Neuronal stem cell (in vitro differentiated cells): ENCODE measurements at places on chromosomes 5 and 9.
A peak's percentile ranks its signal among the peaks of the same experiment; 100 is the strongest.

- peak overlapping the region; percentile 0 for H3K27ac ChIP-seq
- H3K27me3 ChIP-seq: no peaks in the 10 kb centered on the region
- peaks cover 20% of the 10 kb centered on the region for H3K4me1 ChIP-seq
These were observed 5.3 kb downstream of the ANKS6 start for GRCh38 chr9:98790842-98791607.

DNA sequence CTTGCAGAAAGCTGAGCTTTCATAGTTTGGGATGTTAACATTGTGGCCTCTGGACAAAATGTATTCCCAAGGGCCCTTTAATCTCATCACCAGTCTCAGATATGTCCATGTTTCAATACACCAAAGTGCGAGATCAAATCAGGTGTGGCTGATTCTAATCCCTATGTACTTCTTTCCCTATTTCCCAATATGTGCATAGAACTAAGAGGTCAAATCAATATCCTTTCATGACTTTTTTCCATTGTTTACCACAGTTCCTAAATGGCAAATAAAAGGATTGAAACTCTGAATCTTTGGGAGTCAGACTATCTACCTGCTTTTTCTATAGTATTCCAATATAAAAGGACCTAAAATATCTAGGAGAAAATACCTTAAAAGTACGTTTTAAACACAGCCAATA is 105.0 kb downstream of the FBXO38 start:
- H3K36me3 ChIP-seq: no peaks in the 10 kb centered on the region
- no peaks in the 10 kb centered on the region for H3K27me3 ChIP-seq
- no peak for DNase-seq
- no peak overlapping the region for H3K27ac ChIP-seq

DNA sequence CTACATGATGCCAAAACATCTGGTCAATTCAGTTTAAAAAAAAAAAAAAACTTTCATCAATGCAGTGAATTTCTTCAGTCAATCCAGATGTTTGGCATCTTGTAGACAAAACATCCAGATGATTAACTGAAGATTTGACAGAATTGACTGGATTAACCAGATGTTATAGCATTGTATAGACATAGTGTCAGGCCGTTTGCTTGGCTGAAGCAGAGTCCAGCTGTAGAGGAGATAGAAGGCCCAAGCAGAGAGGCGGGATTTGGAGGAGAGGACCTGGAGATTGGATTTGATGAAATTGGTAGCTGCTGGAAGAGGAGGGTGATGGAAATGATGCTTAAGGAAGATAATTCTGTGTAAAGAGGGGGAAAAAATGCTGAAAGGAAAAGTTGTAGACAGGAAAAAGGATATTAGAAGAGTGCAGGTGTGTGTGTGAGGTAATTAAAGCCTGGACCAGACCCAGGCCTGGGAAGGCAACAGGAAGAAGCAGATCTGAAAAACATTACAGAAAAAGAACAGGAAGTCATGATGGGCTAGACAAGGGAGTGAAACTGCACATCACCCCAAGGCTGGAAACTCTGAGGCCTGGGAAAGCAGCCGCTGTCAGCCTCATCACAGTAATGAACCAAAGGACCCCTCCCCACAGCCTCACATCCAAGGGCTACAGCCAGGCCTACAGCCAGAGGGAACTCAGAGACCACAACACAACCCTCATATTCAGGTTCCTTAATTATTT is 258.3 kb downstream of the CWC27 start:
- H3K36me3 ChIP-seq: no peaks in the 10 kb centered on the region
- no peaks in the 10 kb centered on the region for H3K27me3 ChIP-seq
- H3K4me1 ChIP-seq: peaks cover 5% of the 10 kb centered on the region
- H3K27ac ChIP-seq: no peak overlapping the region
- H3K4me3 ChIP-seq: no peak overlapping the region

- H3K4me1 ChIP-seq: no peaks in the 10 kb centered on the region
- H3K27me3 ChIP-seq: no peaks in the 10 kb centered on the region
- DNase-seq: no peak
- peaks cover 18% of the 10 kb centered on the region for H3K36me3 ChIP-seq
- H3K27ac ChIP-seq: no peak overlapping the region
These were observed 42.2 kb upstream of the ALDOB start for GRCh38 chr9:101477736-101478135.

DNA sequence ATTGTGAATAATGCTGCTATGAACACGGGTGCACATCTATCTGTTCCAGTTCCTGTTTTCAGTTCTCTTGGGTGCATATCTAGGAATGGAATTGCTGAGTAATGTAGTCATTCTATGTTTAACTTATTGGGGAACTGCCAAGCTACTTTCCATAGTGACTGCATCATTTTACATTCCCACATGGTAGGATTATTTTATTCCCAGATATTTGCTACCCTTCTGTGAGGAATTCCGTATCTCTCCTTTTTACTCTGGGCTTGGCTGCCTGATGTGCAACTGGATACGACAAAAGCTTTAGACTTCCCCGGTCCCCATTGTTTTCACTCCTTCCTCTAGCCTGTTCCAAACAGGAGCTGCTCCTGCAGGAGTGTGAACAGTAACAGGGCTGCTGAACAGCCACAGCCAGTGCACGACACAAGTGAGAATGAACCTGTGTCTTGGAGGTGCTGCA is 7.2 kb downstream of the TAS2R1 start:
- H3K4me3 ChIP-seq: no peak overlapping the region
- no peaks in the 10 kb centered on the region for H3K36me3 ChIP-seq
- H3K4me1 ChIP-seq: peaks cover 4% of the 10 kb centered on the region
- no peaks in the 10 kb centered on the region for H3K27me3 ChIP-seq

DNA sequence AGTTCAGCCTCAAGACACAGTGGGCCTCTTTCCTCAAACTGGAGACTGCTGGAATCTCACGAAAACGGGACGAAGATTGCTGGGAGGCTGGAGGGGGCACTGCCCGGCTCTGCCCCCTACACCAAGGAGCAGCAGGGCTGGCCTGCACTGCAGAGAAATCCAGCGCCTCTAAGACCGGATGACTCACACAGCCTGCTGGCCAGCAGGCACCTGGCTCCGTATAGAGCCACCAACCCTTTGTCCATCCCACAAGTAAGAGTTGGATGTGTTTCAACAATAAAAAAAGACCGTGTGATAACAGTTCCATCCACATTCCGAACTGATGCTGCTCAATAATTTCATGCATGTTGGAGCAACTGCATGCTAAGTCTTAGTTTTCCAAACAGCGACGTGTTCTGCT is 11.5 kb downstream of the CCDC127 start:
- H3K27ac ChIP-seq: no peak overlapping the region
- H3K4me1 ChIP-seq: no peaks in the 10 kb centered on the region
- H3K27me3 ChIP-seq: no peaks in the 10 kb centered on the region
- DNase-seq: no peak

- no peak overlapping the region for H3K27ac ChIP-seq
- H3K27me3 ChIP-seq: peaks cover 22% of the 10 kb centered on the region
- peaks cover 3% of the 10 kb centered on the region for H3K4me1 ChIP-seq
- DNase-seq: no peak
- H3K36me3 ChIP-seq: no peaks in the 10 kb centered on the region
- no peak overlapping the region for H3K4me3 ChIP-seq
These were observed 228.7 kb downstream of the DCP2 start for GRCh38 chr5:113205323-113205722.

DNA sequence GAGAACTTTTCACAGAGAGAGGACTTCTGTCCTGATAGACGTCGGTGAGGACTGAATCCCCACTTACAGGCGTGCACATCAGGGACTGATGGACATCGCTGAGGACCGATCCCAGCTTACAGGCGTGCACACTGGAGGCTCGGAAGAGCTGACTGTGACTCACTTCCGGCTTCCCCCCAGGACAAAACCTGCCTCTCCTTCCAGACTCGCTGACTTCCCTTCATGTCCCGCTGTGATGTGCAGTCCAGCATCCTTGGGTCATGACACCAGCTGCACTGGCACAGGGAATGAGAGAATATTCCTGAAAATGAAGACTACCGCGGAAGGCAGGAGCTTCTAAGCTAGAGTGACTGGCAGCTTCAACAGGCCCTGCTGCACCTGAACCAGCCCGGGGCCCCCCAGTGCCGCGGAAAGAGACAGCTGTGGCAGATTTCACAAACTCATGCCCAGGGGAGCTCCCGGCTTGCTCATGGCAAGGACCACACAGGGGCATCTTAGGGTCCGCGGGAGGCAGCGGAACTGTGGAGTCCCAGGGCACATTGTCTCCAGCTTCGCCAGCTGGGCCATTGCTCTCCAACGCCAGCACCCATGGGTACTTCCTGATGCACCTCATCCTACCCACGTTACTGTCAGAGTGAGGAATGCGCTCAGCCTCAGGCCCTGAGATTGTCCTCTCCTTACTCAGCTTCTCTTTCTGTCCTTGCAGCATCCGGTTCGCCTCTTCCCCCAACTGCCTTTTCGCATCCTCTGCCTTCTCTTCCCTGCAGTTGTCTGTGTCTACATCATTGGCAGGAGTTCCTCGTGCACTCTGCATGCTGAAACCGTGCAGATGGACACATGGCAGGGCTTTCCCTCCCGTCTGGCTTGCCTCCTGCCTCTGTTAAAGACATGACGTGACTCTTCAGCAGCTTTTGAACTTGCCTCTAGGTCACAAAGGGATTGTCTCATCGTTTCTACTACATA is 29.5 kb downstream of the SURF6 start:
- no peaks in the 10 kb centered on the region for H3K36me3 ChIP-seq
- peaks cover 21% of the 10 kb centered on the region for H3K27me3 ChIP-seq
- H3K27ac ChIP-seq: no peak overlapping the region
- peak overlapping the region; percentile 18 for H3K4me3 ChIP-seq

DNA sequence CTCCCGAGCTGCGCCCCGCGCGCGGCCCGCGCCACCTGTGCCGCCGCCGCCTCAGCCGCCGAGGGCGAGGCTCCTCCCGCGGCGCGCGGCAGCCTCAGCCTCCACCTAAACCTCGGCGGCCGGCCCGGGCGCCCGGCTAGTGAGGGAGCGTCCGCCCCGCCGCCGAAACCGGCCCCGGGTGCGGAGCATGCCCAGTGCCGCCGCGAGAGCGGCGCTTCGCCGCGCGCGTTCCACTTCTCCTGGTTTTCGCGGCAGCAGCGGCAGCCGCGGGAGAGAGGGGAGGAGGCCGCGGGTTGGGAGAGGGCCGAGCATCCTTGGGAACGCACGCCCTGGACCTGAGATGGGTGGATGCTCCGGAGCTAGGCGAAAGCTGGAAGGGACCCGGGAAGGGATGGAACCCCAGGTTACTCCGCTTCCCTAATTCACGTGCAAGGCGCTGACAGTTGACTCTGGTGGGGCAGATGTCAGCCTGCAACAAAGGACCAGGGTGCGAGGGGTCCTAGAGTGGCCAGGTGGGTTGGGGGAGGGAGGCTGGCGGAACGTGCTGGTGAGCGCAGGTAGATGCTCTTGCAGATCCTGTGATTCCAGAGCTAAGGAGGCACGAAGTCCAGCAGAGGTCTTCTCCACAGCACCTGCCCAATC is at the start of gene CTNND2:
Gene CTNND2 (minus strand): TSS at position 182 of the 642 bp plus-strand sequence. CDS start 593 bp downstream, outside the sequence.
- peak within 1 kb of the TSS; percentile 76 for H3K4me3 ChIP-seq
- peak within 1 kb of the TSS; percentile 59 for H3K27ac ChIP-seq
- H3K36me3 ChIP-seq: no peaks in the 10 kb centered on the region
- DNase-seq: peak; percentile 82
- H3K27me3 ChIP-seq: no peaks in the 10 kb centered on the region

DNA sequence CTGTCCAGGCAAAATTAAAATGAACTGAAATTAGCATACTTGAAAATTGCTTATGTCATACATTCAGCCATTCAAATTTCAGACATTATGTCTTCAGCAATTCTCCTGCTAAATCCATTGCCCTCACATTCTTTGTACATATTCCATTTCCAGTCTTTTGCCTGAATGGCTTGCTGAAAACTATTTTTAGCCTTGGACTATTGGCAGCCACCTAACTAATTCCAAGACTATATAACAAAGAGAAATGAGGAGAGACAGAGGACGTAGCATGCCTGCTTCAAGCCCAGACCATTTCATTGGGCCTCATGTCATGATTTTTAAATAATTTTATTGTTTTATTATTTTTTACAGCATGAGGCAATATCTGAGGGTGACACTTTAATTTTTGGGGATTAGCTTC is 100.3 kb downstream of the MRPS30 start:
- no peaks in the 10 kb centered on the region for H3K27me3 ChIP-seq
- no peak overlapping the region for H3K4me3 ChIP-seq
- no peak overlapping the region for H3K27ac ChIP-seq
- no peaks in the 10 kb centered on the region for H3K36me3 ChIP-seq

DNA sequence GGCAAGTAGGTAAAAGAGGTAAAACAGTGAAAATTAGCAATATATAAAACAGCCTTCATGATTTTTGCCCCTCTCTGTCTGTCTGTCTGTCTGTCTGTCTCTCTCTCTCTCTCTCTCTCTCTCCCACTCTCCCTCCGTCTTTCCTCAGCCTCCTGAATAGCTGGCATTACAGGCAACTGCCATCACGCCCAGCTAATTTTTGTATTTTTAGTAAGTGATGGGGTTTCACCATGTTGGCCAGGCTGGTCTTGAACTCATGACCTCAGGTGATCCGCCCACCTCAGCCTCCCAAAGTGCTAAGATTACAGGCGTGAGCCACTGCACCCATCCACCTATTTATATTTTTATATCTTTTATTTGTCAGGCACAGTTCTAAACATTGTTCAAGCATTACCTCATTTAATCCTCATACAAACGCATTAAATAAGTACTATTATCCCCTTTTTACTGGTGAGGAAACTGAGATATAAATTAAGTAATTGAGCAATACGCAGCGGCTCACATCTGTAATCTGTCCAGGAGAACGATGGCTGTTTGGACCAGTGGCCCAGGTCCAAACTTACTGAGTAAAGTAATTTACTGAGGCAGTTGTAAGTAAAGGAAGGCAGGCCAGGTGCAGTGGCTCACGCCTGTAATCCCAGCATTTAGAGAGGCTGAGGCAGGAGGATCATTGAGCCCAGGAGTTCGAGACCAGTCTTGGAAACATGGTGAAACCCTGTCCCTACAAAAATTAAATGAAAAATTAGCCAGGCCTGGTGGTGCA is 60.9 kb downstream of the UBE2R2 start:
- no peaks in the 10 kb centered on the region for H3K36me3 ChIP-seq
- H3K27me3 ChIP-seq: no peaks in the 10 kb centered on the region
- no peak for DNase-seq

DNA sequence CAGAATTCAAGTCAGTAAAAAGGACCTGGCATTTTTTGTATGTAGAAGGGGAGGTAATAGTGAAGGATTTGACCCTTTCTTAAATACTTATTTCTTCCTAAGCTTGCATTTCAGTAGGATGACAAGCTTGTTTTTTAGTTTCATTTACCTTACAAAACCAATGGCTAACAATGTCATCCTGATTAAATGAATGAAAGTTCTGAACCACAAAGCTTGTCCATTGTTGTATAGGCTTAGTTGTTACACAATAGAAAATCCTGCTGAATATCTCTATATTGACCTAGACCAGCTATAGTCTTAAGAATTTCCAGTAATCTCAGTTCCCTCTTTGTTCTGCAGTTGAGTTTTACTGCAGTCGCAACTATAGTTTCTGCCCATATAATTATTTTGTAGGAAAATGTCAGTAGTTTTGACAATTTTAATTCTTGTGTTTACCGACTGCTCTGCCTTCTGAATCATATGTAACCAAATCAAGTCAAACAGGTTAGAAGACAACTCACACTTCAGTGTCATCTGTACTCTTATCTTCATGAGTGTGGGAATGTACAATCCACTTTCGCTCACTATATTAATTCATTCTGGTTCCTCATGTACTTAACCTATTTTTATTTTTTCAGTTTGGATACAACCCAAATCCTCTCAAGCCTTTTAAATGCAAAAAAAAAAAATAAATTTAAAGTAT is 195.7 kb downstream of the CD180 start:
- DNase-seq: no peak
- no peak overlapping the region for H3K27ac ChIP-seq
- H3K27me3 ChIP-seq: peaks cover 4% of the 10 kb centered on the region
- H3K4me3 ChIP-seq: no peak overlapping the region

GRCh38 chr9:3136686-3137346 is 292.9 kb upstream of the PUM3 start:
- no peak overlapping the region for H3K27ac ChIP-seq
- H3K27me3 ChIP-seq: peaks cover 3% of the 10 kb centered on the region
- no peaks in the 10 kb centered on the region for H3K36me3 ChIP-seq
- no peak for DNase-seq
- H3K4me3 ChIP-seq: no peak overlapping the region
